C1 segment of cervical spinal cord (tissue), 14 donors: ENCODE measurements at places on chromosomes 4 and X.

- peak; percentile 38 for DNase-seq
These were observed 774 bp downstream of the FAM193A start for GRCh38 chr4:2537011-2537830.

DNA sequence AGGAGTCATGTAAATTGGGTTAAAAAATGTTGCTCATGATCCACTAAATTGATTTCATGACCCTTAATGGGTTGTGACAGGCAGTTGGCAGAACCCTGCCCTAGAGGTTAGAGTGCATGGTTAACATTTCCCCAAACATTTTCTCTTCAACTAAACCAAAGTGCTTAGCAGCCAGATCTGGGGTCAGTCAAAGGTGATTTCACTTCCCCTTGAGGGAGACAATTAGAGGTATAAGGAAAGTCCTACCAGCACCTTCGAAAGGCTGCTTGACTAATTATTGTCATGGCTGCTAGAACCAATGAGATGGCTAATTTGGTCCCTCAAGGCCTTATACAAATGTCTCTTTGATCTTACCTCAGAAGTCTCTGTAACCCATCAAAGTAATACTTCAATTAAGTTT, 30.9 kb upstream of the INTS6L start:
- DNase-seq = no peak

DNA sequence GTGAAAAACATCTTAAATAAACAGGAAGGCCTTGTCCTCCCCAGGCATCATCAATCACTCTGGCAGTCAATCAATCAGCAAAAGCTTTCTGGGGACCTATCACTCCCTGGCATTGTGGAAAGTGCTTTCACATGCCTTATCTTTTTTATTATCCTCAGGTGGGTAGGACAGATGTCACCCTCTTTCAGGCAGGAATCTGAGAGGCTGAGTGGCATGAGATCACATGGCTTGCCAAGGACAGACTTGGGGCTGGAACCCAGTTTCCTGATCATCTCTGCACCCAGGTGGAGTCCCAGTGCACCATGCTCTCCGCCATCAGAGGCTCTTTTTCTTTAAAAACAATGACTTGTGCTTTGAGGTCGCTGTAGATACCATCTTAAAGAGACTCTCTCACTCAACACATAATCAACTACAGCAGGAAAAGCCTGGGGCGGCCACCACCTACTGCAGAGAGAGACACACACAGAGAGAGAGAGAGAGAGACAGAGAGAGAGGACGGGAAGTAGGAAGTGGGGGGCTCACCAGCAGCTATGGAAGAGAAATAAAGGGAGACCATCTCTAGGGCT, 282.7 kb downstream of the PTTG2 start:
- DNase-seq = no peak

- DNase-seq = no peak
These were observed 43.3 kb upstream of the PRDM8 start for GRCh38 chr4:80153874-80154544.

DNA sequence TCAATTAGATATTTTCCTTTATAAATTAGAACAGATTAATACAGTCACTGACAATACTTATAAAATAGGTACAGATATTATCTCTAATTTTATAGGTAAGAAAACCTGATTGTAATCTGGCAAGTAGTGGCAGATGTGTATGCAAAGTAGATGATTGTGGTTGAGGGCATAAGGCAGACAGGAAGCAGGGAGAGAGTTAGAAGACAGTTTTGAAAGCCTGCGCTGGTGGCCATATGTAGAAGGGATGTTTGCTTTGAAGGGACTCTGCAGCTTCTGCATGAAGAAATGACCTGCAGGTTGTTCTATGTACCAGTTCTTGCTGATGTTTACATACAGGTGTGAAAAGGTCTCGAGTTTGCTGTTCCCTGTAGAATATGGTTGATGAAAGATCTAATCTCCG, 416.3 kb upstream of the SLIT2 start:
- DNase-seq = no peak

GRCh38 chrX:153357877-153358276, 23.9 kb downstream of the ZNF275 start:
- DNase-seq = no peak

GRCh38 chr4:61437923-61438322, 237.8 kb downstream of the ADGRL3 start:
- DNase-seq = no peak
